ENCODE measurements at places on chromosomes 1 and 21.

GRCh38 chr1:46405197-46405555 is 11.1 kb downstream of the FAAH start:
- no peak for DNase-seq

DNA sequence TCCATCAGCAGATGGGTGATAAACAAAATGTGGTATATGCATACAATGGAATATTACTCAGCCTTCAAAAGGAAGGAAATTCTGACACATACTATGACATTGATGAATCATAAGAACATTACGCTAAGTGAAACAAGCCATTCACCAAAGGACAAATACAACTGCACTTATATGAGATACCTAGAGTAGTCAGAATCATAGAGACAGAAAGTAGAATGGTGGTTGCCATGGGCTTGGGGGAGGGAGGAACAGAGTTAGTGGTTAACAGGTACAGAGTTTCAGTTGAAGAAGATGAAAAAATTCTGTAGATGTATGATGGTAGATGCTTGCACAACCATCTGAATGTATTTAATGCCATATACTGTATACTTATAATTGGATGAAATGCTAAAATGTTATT is 39.1 kb upstream of the KCNK2 start:
- no peak for DNase-seq

GRCh38 chr1:80272495-80272894 is 1266.0 kb upstream of the ADGRL4 start:
- no peak for DNase-seq

GRCh38 chr21:42636520-42637266 is 16.7 kb upstream of the PDE9A start:
- DNase-seq: no peak

GRCh38 chr1:161047436-161048420 is 2.0 kb upstream of the USF1 start:
- no peak for DNase-seq

- no peak for DNase-seq
Observed at GRCh38 chr1:57003398-57004139, 37.8 kb upstream of the C8B start.

DNA sequence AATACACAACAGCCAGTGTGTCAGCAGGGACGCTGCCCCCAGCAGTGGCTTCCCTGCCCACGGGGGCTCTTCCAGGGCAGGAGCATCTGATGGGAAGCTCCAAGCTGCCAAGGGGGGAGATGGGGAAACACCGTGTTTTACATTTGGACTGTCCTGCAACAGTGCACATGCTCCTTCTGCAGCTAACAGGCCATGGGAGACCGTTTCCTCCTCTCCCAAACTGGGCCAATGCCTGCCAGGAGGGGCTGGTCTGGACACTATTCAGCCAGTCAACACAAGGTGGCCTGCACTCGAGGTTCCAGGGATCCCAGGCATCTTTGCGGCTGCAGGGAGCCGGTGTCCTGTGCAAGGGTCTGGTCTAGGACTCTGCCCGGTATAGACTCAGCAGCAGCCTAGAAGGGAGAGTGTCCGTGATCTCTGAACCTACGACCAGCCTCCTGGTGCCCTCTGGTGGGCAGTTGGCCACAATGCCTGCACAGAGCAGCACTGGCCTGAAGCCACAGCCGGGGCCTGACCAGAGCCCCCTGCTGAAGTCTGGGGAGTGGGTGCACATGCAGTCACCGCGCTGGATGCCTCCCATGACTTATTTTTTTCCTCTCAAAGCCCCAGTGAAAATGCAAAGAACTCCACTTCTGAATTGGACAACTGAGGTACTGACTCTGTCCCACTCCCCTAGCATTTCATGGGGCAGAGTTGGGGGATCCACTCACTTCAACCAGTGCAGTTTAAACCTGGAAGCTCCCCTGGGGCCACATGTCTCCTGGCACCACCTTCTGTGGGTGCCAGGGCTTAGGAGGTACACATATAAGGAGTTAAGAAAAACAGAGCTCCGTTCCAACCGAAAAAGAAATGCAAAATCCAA is 33.3 kb downstream of the RCC2 start:
- peak; percentile 57 for DNase-seq

DNA sequence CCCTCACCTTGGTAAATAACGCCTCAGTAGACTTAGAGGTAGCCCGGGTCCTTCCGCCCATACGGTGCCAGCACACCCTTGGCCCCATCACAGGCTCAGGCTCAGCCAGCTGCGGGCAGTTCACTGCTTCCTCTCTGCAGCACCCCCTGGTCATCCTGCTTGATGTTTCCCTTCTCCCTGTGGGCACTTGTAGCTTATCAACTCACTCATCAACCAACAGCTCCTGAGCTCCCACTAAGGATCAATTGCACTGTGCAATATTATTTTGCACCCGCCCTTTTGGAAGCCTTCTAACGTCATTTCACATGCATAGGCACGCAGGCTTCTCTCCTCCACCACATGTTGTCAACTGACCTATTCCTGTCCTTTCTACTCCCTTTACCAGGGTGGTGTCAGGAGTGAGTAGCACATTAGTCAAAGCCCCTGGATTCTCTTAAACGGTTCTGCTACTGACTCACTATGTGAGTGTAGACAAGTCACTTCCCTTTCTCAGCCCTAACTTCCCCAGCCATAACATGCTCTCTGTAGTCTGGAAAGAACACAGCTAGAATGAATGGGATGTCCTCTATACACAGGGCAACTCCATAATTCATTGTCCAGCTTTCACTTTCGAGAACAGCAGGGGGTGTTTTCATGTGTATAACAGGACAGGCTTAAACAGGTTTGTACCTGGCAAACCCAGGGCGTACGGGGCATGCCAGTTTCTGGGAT is 47.1 kb upstream of the IRF2BP2 start:
- DNase-seq: no peak

DNA sequence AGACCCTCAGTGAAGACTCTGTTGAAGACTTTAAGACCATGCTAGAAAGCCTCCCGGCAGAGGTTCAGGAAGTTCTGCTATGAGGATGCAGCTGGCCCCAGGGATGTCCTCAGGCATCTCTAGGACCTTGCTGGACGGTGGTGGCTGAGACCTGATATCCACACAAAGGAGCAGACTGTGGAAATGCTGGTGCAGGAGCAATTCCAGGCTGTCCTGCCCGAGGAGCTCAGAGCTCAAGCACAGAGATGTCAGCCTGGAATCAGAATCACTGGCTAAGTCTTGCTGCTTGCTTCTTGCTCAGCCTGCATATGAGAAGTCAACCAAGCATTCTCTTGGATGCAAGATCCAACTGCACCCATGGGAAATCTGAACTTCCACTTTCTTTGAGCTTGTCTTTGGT is 22.0 kb upstream of the CDC42 start:
- DNase-seq: no peak

DNA sequence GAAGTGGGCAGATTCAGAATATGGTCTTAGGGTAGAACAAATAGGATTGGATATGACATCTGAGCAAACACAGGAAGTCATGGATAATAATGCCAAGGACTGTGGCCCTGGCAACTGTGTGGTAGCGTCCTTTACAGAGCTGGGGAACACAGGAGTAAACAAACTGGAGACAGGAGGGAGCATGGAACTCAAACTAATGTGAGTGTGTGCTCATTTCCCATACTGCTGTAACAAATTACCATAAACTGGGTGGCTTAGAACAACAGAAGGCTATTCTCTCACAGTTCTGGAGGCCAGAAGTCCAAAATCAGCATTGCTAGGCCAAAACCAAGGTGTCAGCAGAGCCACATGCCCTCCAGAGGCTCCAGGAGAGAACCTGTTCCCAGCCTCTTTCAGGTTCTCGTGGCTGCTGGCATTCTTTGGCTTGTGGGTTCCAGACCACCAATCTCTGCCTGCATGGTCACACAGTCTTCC is 106.4 kb downstream of the TGFBR3 start:
- DNase-seq: no peak

DNA sequence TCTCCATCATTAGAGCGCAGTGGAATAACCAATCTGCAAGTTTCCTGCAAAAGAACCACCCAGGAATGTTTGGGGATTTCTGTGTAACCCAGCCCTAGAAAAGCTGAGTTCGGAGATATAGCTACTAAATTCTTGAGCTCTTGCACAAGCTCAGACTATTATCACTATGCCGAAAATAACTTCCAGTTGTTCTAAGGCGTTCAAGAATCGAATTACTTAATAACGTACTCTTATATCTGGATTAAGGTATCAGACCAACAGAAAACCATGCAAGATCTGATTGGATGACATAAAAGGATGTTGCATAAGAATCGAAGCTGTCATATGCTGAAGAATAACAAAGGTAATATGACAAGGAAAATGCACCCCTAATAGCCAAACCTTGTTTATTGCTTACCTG is 7.5 kb upstream of the LAMC2 start:
- DNase-seq: no peak

DNA sequence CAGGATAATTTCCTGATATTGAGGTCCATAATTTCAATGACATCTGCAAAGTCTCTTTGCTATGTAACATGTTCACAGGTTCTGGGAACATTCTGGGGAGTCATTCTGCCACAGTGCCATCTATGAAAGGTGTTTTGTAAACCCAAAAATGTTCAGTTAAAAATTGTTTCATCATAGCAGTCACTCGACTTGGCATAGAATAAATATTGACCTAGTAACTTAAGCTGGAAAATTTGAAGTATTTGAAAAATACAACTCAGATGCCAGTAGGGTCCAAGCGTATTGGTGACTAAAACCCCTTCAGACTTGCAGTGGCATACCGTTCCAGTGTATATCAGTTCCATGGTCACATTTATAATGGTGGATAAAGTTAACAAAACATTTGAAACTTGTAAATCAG is 6.8 kb downstream of the DESI2 start:
- DNase-seq: no peak

DNA sequence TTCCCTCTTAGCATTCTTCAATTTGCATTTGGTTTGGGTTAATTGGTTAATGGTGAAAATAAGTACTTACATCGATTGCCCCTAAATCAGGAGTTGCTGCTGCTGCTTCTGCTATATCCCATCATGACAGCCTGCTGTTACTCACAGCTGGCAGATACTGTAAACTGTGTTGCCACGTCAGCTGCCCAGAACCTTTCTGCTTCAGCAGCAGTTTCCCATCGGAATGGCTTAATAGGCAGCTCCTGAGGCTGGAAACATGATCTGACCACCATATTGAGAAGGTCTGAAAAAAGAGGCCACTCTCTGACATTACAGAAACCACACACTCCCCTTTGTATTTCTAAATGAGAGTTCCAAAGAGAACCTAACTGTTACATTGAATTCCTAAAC is 14.3 kb upstream of the SEC16B start:
- DNase-seq: no peak

GRCh38 chr1:233614173-233614742 is 352 bp downstream of the KCNK1 start:
- no peak for DNase-seq

DNA sequence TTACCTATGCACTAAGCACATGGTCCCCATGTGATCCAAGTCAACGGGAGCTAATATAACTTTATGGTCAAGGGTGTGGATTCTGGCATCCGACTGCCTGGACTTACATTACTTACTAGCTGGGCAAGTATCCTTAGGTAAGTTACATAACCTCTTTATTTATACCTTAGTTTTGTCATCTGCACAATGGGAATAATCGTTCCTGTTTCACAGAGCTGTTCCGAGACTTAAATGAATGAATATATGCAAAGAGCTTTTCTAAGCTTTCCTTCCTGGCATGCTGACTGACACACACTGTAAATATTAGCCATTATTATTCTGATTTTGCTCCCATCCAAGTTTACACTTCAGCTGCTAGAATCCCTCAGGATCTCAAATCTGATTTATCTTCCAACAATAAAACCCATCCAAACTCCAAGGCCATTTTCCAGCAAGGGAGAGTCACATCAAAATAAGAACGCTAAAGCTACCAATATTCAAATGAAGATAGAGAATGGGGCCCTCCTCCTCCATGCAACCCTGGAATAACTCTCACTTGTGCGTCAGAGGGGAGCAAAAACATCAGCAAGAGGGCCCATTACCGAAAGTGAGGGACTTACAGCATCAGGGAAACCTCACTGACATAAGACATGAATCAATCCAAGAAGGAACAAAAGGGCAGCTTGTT is 115.6 kb upstream of the KAZN start:
- no peak for DNase-seq

DNA sequence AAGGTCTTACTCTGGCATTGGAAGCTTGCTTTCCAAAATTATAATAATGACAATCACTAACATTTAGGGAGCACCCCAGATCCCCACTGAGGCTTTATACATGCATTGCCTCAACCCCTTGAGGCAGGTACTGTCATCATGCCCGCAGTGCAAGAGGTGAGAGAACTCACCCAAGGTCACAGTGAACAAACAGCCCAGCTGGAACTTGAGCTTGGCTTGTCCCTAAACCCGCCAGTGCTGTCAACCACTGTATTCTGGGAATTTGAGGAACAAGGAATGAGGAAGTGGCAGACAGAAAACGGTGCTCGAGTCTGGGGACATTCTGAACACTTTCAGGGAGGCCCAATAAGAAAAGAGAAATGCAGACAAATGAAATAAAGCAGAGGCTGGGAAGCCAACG is 34.6 kb upstream of the TLR5 start:
- DNase-seq: no peak

DNA sequence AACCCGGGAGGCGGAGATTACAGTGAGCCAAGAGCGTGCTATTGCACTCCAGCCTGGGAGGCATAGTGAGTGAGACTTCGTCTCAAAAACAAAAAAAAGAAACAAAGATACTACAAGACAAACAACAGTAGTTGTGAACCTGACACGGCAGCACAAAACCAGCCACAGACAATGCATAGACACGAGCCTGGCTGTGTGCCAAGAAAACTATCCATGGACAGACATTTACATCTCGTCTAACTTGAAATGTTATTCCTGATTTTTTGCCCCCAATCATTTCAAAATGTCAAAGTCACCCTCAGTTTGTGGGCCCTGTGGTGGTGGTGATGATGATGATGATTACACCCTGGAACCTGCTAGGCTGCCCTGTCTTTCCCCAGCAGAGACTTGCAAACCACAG is 6.3 kb downstream of the KLHL21 start:
- no peak for DNase-seq

DNA sequence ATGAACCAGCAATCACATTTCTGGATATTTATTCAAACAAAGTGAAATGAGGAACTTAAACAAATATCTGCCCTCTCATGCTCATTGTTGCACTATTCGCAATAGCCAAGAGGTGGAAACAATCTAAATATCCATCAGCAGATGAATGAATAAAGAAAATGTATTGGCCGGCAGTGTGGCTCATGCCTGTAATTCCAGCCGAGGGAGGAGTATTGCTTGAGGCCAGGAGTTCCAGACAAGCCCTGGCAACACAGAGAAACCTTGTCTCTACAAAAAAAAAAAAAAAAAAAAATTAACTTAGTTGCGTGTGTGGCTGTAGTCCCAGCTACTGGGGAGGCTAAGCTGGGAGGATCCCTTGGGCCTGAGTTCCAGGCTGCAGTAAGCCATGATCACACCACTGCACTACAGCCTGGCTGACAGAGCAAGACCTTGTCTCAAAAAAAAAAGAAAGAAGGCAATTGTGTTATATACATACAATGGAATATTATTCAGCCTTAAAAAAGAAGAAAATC is 191.4 kb downstream of the AKT3 start:
- DNase-seq: no peak

DNA sequence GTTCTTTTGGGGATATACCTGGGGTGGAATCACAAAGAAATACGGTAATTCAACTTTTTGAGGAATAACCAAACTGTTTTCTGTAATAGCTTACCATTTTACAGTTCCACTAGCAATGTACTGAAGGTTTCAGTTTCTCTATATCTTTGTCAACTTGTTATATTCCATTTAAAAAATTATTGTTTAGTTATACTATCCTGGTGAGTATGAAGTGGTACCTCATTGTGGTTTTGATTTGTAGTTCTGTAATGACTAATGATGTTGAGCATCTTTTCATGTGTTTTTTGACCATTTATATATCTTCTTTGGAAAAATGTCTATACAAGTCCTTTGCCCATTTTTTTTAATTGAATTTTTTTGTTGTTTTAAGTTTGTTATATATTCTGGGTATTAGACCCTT is 39.4 kb downstream of the MAST2 start:
- no peak for DNase-seq
